ENCODE measurements at places on chromosomes 6 and 20.

DNA sequence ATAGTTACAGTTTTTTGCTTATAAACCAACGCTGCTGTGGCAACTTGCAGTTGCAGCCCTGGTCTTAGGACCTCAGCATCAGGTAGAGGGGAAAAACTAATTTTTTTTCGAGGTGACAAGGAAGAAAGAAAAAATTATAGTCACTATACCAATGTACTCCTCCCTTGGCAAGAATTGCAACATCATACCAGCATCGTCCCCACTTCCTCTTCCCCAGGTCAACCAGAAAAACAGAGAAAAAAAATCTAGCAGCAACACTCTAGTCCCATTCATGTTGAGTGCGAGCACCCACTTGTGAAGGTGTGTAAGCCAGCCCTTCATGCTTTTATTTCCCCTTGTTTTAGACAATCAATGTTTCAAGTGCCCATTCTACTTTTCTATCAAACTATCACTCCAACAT lies 13.1 kb upstream of the DCBLD1 start:
- DNase-seq, result no peak

DNA sequence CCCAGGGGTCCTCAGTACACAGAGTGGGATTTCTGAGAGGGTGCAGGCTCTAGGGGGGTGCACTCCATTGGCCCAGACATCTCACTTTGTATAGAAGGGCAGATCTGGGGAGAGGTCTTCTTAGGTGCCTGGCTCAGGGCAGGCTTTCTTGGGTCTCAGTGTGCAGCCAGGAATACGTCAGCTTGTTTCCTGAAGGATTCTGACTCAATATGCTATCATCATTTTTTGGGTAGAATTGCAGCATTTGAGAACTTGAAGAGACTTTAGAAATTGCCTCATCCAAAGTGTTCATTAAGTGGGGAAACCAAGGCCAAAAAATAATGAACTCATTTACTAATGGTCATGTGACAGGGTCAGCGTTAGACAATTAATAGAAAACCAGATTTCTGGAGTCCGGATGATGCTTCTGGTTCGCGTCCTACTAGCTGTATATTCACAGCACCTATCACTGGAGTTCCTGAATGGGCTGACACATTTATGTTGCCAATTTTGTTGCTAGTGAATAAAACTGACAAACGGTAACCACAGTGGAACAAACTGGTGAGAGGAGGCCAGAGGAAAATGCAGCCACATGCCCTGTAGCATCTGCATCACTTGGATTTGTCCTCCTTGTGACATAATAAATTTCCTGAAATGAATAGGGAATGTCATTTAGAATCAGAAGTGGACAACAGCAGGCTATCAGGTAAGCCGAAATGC lies 238.9 kb downstream of the TBC1D7 start:
- DNase-seq, result no peak

DNA sequence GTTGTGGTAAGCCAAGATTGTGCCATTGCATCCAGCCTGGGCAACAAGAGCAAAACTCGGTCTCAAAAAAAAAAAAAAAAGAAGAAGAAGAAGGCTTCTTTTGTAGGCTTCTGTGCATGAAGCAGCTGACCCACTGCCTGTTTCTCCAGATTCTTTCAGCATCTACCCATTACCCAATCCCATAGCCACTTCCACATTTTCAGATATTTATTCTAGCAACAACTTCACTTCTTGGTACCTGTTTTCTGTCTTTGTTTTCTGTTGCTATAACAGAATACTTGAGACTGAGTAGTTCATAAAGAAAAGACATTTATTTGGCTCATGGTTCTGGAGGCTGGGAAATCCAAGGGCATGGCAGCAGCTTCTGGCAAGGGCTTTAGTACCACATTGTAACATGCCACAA lies 95.3 kb upstream of the SGK1 start:
- no peak for DNase-seq

DNA sequence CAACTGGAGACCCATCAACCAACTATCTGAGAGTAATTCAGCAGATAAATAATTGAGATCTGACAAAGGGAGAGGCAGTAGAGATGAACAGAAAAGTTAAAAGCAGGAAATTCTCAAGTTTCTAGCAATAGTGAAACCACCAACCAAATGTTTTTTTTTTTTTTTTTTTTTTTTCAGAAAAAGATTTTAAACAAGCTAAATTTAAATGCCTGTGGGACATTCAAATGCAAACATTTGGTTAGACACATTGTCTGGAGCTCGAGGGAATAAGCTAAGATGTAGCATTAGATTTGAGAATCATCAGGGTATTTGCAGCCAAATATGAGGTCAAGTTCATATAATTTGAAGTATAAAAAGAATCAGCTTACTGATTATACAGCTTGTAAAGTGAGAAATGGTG lies 16.4 kb downstream of the RANBP9 start:
- DNase-seq, result no peak

DNA sequence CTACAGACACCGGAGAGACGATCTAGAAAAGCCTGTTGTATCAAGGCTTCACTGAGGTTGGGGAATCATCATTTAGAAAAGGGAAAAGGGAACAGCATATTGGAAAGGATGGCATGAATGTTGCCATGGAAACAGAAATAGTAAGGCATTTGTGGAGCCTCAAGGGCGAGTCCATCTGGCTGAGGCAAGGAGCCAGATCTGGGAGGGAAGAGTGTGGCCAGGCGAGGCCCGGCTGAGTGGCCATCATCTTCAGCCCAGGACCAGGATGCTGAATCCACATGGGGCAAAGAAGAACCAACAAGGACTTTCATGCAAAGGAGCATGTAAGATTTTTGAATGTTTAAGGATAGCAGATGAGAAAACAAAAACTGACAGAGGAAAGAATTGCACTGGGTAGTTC lies 85.8 kb downstream of the MAP3K5 start:
- DNase-seq, result no peak
